ENCODE measurements at places on chromosomes 12 and 14.

- DNase-seq, result no peak
Observed at GRCh38 chr14:78592616-78593219, 422.5 kb downstream of the NRXN3 start.

- no peak for DNase-seq
Observed at GRCh38 chr14:99654235-99654985, 9.5 kb downstream of the HHIPL1 start.

DNA sequence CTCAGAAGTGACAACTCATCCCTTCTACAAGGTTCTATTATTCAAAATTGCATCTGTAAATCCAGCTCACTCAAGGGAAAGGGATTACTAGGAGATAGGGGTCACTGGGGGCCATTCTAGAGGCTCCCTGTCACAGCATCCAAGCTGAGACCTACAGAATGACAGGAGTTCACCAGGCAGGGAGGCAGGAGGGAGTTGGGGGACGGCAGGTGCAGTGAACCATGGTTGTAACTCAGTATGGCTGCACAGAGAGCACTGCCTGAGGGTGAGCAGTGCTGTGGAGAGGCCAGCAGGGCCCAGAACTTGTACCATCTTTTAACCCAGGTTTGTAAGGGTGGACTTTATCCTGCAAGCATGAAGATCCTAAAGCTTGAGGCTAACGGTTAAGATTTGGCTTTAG is 37.9 kb upstream of the SINHCAF start:
- DNase-seq, result no peak

DNA sequence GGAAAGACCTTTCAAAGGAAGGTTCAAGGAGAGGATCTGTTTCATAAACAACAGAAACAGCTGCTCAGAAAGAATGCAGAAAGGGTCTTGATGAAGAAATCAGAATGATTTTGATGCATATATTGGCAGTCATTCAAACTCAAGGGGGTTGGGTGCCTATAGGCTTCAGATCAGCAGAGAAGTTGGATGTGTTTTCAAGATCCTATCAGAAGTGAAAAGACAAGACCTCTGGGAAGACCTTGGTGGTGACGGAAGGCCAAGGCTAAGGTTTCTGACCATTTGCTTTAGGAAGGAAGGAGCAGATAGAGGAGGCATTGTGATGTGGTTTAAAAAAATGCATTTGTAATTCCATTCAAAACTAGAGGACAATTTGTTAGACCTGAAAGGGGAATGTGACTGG is 15.2 kb upstream of the PTPRB start:
- DNase-seq, result no peak

DNA sequence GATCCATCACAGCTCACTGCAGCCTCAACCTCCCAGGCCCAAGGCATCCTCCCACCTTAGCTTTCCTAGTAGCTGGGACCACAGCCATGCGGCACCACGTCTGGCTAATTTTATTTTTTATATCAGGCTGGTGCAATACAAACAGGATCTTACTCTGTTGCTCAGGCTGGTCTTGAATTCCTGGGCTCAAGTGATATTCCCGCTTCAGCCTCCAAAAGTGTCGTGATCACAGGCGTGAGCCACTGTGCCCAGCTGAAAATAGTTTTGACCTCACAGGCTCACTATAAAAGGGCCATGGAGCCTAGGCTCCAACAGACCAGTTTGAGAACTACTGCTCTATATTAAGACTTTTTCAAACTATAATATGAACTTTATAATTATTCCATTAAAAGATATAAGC is 37.3 kb downstream of the SNX6 start:
- DNase-seq, result no peak

GRCh38 chr14:53151523-53152183 is 1.5 kb downstream of the DDHD1 start:
- peak; percentile 52 for DNase-seq

GRCh38 chr12:87413784-87414183 is 615.4 kb downstream of the C12orf50 start:
- DNase-seq, result no peak

DNA sequence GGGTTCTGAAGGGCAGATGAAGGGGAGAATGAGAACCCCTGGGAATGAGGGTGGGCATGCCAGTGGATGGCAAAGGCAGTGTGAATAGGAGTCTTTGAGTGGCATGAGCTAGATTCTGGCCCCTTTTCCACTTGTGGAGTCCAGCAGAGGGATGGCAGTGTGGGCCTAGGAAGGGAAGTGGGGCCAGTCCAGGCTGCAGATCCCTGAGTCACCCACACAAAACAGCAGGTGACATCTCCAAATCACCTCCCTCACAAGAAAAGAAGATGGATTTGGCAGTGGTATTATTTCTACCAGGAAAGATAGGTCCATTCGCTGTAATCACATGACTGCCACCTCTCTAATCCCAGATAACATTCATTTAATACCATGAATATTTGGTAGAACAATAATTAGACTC is 151.3 kb downstream of the TTC7B start:
- DNase-seq, result no peak

GRCh38 chr12:77124767-77125166 is 59.4 kb upstream of the E2F7 start:
- DNase-seq, result no peak

GRCh38 chr14:92563765-92564285 is 50.2 kb downstream of the RIN3 start:
- DNase-seq, result no peak

DNA sequence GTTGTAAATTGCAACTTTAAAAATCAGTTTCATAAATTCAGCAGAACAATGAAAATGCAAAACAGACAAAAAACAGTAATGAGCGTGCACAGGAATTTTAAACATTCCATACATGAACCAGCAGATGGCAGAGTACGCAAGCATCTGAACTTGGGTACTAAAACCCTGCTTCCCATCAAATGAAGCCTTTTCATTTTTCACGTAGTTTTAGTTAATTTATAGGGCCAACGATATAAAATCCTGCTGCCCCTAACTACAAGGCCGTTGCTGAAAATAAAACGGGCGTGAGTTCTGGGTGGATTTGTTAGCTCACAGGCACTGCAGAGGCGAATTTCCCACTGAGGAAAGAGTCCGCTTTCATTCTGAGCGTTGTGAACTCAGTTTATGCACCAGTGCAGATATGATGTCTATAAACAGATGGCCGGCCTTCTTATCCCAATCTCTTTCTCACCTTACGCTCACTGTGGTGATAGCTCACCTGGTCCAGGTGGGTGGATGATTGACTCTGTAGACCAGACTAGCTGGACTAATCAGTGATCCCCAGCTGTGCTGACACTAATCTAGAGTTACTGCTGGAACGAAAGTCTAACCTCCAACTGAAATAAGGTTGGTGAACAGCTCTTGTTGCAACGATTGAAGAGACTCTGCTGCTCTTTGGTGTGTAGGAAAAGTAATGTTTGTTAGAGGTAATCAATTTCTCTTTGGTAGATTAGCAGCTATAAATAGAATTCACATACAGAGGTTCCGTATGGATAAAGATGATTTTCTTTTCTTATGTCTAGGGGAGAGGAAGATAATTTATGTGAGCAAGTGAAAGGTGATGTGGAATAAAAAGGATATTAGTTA is 89.2 kb downstream of the PDZRN4 start:
- peak; percentile 6 for DNase-seq

- DNase-seq, result peak; percentile 33
Observed at GRCh38 chr12:14167005-14167628, 185.7 kb upstream of the GRIN2B start.

GRCh38 chr12:111034886-111035577 is 114.7 kb upstream of the MYL2 start:
- DNase-seq, result no peak

DNA sequence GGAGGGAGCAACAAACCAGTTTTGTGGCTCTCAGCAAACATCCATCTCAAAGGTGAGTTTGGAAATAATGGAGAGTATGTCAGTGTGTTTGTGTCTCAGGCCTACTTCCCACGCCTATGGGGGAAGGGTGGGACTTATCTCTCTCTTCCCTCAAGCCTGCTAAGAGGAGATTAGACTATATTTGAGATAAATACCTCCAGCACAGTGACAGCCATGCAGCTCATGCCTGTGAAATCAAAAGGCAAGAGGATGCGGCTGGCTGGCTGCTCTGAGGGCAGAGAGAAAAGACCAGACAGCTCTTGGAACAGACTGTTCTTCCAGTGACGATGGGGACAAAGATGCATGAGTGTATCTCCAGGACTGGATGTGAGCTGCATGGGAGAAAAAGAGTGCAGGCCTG is 14.7 kb upstream of the POC1B start:
- DNase-seq, result no peak

DNA sequence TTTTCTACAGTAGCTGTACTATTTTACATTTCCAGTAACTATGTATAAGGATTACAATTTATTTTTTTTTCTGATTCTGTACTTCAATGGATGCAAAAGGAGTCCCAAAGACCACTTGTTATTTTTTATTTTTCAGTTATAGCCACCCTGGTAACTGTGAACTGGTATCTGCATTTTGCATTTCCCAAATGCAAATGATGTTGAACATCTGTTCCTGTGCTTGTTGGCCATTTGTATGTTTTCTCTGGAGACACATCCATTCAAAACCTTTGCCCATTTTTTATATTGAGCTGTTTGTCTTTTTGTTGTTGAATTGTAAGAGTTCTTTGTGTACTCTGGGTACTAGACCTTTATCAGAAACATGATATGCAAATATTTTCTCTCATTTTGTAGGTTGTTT is 485.6 kb downstream of the LRIG3 start:
- no peak for DNase-seq

DNA sequence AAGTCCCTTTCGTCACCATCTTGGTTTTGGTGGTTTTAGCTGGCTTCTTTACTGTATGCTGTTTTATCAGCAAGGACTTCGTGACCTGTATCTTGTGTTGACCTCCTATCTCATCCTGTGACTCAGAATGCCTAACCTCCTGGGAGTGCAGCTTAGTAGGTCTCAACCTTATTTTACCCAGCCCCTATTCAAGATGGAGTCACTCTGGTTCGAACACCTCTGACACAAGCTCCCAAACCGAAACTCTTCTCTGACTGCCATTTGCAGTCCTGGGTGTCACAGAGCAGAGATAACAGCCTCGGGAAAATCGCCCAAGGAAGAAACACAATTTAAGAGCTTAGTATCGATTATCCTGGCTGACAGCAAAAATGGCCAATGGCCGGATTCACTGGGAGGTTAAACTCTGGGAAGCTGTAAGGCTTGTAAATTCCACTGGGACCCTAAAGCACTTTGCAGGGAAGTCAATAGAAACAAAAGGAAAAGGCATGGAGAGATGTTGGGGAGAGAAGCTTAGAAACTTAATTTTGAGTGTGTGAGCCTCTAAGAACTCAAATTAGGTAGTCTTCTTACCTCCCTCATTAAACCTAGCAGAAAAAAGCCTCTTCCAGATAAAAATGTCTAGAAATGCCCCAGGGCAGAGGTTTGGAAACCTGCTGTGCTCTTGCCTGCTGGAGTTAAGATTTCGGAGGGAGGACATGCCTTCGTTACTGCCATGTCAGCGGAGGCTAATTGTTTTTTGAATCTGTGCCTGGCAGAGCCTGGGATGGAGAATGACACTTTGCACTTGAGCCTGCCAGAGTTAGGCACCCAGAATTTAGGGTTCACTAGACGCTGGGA is 56.5 kb upstream of the RPH3A start:
- no peak for DNase-seq

- DNase-seq, result no peak
Observed at GRCh38 chr12:11497438-11497837, 102.1 kb upstream of the PRB2 start.

- no peak for DNase-seq
Observed at GRCh38 chr14:77641534-77642341, 25.3 kb upstream of the SPTLC2 start.

DNA sequence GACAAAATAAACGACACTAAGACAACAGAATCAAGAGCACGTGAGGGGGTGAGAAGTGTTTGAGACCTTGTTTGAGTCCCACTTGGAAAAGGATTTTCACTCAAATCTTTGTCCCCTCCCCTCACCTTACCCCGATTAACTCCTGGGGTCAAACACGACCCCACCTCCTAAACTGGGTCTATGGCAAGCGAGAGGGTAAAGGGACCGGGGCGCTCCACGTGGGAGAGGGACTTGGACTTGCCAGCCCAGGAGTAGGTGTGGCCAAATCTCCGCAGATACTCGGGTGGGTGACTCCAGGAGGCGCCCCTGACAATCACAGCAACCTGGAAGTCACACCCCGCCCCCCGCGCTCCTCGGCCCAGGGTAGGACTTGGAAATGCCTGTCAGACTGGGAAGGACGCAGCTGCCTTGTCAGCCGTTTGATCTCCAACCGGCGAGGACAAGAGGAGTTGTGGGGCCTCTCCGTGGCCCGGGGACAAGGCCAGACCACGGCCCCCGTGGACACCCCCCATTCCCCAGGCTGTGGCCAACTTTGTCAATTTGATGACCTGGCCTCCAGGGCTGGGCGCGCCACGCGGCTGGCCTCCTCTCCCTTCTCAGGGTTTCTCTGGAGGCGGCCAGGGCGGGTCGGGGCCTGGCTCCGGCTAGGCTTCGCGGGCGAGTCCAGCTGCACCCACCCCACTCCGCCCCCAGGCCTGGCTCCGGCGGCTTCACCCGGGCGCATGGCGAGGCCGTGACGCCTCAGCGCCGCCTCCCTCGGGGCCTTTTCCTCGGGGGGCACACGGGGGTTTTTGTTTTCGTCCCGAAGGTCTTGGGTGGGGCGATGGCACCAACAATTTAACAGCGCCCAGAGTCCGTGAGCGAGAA is 1.1 kb upstream of the BCL11B start:
- DNase-seq, result no peak

GRCh38 chr14:91453744-91454143 is 36.1 kb upstream of the CCDC88C start:
- DNase-seq, result peak; percentile 17

DNA sequence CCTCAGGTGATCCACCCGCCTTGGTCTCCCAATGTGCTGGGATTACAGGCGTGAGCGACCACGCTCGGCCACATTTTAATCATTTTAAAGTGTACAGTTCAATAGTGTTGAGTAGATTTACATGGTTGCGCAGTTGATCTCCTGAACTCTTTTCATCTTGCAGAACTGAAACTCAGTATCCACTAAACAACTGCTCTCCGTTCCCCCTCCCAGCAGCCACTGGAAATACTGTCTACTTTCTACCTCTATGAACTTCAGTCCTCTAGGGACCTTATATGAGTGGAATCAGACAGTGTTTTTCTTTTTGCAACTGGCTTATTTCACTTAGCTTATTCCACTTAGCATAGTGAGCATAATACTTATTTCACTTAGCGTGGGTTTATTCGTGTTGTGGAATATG is 53.7 kb downstream of the KCTD10 start:
- DNase-seq, result no peak

- no peak for DNase-seq
Observed at GRCh38 chr14:44291366-44291915, 215.6 kb downstream of the FSCB start.

GRCh38 chr14:106802413-106803364 is 1276.3 kb downstream of the TMEM121 start:
- no peak for DNase-seq

DNA sequence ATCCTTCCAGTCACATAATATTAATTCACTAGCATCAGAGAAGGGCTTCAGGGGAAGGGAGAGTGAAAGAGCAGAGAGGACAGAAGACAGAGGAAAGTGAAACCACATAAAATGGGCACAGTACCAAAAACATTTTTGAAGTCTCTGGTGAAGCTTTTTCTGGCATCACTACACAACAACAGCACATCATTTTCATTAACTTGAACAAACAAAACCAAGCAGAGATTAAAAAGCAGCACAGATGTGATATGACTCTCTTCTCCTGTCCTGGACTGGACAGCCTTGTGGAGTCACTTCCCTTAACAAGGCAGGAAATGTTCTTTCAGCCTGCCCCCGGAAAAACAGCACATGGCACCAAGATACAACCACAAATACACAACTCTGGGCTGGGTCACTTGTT is 112.0 kb downstream of the TSPAN8 start:
- DNase-seq, result no peak
